ENCODE measurements at places on chromosomes 1 and 21.
A peak's percentile ranks its signal among the peaks of the same experiment; 100 is the strongest.

GRCh38 chr1:77446841-77447555 is 165.2 kb downstream of the AK5 start:
- DNase-seq, result no peak

- no peak for DNase-seq
These were observed 11.2 kb upstream of the AK2 start for GRCh38 chr1:33047839-33048305.

GRCh38 chr1:182602935-182603645 is 1.1 kb downstream of the RGS16 start:
- no peak for DNase-seq

GRCh38 chr1:174217787-174218574 is 58.7 kb downstream of the RABGAP1L start:
- DNase-seq, result no peak

DNA sequence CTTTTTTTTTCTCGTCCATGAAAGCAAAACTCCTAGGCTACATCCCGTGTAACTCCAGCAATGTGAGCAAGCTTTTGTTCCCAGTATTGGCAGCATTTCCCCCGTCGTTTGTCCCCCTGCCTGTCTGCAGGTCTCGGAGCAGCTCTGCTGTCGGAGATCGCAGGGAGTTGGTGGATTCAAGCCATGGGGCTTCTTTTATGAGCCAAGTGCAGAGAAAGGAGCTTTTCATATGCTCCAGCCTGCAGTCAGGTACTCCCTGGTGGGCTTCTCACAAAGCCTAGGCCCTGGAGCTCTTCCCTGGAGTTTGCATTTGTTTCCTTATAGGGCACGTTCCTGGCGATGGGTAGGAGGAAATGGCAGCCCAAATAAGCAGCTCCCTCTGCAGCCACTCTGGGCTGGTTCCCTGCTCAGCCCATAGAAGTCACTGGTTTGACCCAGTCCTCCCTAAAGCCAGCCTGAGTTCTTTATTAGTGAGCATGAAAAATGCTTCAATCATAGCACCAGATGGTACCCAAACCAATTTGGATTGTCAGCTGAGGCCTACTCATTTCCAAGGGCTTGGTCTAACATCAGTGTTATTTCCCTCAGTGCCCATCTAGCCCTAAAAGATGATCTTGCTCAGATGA is 78.3 kb downstream of the NUF2 start:
- no peak for DNase-seq

GRCh38 chr1:4733446-4734177 is 79.2 kb downstream of the AJAP1 start:
- DNase-seq, result no peak

DNA sequence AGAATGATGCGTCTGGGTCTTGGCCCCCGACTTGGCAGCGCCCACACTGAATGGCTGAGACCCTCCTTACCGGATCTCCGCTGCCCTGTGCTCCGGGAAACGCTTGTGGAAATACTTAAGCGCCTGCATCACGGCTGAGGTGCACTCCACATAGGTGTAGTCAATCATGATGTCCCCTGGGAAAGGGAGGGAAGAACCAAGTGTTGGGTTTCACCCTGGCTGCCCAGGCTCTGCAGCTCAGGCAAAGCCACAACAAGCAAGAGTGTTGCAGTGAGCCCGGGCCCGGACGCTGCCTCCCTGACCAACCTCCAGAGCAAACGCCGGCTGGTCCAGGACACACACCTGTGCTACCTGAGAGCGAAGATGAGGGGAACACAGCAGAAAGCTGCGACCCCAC is 21.5 kb upstream of the SPATC1L start:
- no peak for DNase-seq

- DNase-seq, result no peak
These were observed 89.6 kb downstream of the ST6GALNAC3 start for GRCh38 chr1:76164165-76164564.

DNA sequence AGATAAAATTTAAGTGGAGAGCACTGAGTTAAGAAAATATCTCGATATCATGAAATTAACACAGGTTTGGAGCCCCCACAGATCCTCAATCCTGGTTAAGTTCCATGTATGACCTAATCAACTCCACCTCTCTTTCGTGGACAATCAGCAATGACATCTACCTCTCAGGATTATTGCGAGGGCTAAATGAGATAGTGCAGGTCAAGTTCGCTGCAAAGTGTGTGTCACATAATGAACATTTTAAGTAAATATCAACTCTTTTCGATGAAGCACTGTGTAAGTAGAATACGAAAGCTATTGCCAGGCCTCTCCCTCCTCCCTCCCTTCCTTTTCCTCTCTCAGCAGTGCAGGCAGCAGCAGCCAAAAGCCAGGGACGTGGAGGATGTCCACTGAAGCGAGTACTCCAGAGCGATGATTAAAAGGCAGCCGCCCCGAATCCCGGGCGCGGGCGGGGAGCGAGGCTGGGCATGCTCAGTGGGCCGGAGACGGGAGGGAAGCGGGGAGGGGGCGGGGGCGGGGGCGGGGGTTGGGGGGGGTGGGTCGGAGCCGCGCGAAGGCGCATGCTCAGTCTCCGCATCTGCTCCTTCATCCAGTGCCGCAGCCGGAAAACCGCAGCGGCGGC is at the start of gene CAMSAP2:
Gene CAMSAP2, plus strand, starts transcription at position 567 of the 622 bp plus-strand sequence. CDS start 935 bp downstream, outside the sequence.
- DNase-seq, result peak; percentile 86

DNA sequence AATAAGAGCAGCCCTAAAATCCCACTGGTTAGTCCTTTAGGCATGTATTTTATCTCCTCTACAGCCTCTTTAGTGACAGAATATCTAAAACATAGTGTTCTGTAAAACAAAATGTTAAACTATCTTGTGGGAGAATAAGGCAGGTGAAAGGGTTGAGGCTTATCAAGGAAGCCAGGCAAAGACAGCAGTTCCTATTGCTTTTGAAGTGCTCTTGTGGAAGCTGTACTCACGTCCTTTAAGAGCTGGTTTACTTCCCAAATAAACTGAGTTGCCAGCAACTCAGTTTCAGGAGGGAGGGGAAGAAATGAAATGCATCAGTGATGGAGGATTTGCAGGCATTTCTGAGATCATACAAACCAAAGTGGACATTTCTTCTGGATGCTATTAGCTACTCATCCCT is 529.6 kb upstream of the ZRANB2 start:
- no peak for DNase-seq

- DNase-seq, result no peak
These were observed 33.8 kb downstream of the STPG1 start for GRCh38 chr1:24379733-24380315.

- DNase-seq, result no peak
These were observed 12.6 kb downstream of the CD101 start for GRCh38 chr1:117014209-117014608.

- no peak for DNase-seq
These were observed 16.4 kb upstream of the KIAA0040 start for GRCh38 chr1:175208773-175209492.

GRCh38 chr1:81392526-81393226 is 408.1 kb upstream of the ADGRL2 start:
- DNase-seq, result no peak

DNA sequence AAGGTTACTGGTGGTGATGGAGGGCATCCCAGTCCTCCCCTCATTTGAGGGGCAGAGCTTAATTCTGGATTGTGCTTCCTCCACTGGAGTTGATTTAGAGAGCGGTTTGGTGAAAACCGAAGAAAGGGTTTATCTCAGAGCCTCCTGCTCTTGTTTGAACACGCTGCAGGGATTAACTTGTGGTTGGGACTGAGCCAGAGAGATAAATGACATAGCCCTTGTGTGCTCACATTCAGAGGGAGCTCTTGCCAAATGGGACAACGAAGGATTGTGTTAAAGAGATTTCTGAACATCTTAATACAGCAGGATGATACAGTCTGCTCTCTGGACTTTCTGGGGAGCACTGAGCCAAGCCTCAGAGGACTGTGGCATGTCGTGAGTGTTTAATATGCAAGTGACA is 308.2 kb downstream of the DISC1 start:
- peak; percentile 30 for DNase-seq

DNA sequence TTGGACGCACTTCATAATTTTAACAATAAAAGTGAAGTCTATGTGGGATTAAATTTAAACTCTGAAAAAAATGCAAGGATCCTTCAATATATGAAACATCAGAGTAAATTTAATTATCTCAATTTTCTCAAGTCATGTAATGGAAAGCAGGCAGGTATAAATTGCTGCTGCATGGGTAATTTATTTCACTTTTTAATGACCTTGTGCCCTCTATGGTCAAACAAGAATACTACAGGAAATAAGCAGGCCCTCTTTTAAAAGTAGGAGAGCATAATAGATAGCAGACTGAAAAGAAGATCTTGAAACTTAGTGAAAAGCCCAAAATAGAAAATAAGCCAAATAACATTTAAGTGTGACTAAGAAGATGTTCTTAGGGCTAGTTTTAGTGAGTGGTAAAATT is 22.9 kb downstream of the BCAS2 start:
- no peak for DNase-seq

GRCh38 chr1:218665221-218665620 is 320.1 kb downstream of the TGFB2 start:
- peak; percentile 15 for DNase-seq

GRCh38 chr1:172136925-172137324 is 283.6 kb upstream of the C1orf105 start:
- DNase-seq, result no peak

GRCh38 chr1:182383037-182383661 is 8.4 kb downstream of the GLUL start:
- DNase-seq, result no peak

DNA sequence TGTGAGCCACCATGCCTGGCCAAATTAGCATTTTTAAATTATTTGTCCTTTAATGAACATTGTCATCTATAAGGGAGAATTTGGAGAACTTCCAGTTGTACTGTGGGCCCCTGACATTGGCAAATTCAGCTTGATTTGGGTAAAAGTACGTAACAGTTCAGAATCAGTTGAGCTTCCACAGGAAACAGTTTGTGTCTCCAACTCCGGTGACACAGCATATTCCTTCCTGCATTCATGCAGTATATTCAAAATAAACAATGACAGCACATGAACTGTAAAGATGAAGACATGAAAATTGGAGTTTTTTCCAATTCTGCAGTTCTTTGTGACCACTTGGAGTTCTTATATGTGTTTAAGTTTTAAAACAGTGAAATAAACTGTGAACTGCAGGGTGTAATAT is 28.2 kb downstream of the RNF220 start:
- no peak for DNase-seq

- peak; percentile 28 for DNase-seq
These were observed 44.4 kb upstream of the SRP9 start for GRCh38 chr1:225733254-225733653.

DNA sequence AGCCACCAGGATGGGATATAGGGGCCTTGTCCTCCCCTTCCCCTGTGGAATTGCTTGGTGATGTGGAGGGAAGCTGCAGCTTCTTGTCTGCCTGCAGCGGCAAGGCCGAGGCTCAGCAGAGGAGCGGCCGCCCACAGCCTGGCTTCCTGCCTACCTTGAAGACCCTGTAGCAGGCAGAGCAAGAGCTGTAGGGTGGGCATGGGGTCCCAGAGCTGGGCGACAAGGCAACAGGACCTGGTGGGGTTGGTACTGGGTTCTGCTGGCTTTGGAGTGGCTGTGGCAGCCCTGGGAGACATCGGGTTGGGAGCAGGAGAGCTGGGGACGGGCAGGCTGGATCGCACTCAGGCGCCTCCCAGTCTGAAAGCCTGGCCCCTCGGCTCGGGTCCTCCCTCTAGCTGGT is 5.7 kb upstream of the GPR153 start:
- no peak for DNase-seq

GRCh38 chr1:166933633-166934032 is 41.7 kb downstream of the ILDR2 start:
- DNase-seq, result no peak

- no peak for DNase-seq
These were observed 25.0 kb downstream of the TATDN3 start for GRCh38 chr1:212816567-212817278.

- DNase-seq, result no peak
These were observed 41.7 kb downstream of the GABPA start for GRCh38 chr21:25776440-25776839.

DNA sequence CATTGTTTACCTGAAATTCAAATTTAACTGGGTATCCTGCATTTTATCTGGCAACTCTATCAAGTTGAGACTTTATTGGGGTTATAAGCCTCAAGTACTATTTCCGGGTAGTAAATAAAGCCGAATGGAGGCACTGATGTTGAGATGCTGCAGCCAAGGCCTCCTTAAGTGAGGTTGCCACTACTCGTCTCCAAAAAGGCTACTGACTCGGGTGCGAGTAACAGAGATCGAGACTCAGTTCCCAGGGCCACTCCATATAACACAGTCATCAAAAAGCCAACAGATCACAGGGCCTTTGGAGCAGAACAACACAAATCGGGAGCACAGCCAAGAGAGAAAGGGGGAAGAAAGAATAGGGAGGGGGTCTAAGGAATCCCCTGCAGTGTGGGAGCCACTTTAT is 524 bp downstream of the COPA start:
- no peak for DNase-seq

- peak; percentile 61 for DNase-seq
These were observed 176.5 kb upstream of the HOOK1 start for GRCh38 chr1:59638231-59638711.

GRCh38 chr1:17923666-17924065 is 168.5 kb downstream of the ACTL8 start:
- no peak for DNase-seq

All from body of pancreas (tissue), 4 donors.